Upper lobe of right lung (tissue), 1 donor: ENCODE measurements at places on chromosomes 4 and X. TPM values are rescaled to one million over a fixed set of nuclear protein-coding genes. Genes with fewer than 3 reads are reported as not detected.
A peak's percentile ranks its signal among the peaks of the same experiment; 100 is the strongest.

DNA sequence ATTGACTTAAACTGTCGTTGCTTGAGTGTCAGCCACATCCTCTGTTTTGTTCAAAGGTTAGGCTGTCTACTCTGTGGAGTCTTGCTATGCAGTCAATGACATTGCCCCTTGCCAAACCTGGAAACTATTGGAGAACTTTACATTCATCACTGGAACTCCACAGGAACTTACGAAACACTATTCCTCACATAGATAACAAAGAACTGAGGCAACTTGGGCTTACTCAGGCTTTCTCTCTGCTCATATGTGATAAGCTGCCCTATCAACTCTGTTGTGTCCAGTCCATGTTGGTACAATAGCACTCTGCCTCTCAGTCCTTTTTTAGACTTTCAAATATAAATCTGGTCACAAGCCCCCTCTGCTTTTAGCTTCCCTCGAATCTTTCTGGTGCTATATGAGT is 9.4 kb downstream of the NPY5R start:
- no peak overlapping the region for H3K27ac ChIP-seq
- H3K4me3 ChIP-seq, result no peak overlapping the region
- no peaks in the 10 kb centered on the region for H3K4me1 ChIP-seq
- H3K27me3 ChIP-seq, result peaks cover 12% of the 10 kb centered on the region
- H3K36me3 ChIP-seq, result no peaks in the 10 kb centered on the region

DNA sequence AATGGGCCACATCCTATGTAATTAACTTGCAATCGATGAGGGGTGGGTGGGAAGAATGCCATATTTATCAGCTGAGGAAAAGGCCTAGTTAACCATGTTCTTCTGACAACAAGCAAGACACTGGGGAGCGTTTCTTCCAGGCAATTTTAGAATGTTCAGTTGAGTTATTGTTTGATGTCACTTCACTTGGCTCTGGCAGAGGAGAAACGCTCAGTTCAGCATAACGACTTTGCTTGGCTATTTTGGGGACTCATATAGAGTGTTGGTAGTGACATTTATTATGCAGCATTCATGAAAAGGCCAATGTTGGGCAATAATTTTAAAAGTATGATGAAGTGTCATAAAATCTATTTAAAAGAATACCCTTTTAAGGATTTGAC is 648 bp downstream of the SYNPO2 start:
- no peak overlapping the region for H3K27ac ChIP-seq
- no peaks in the 10 kb centered on the region for H3K36me3 ChIP-seq
- peaks cover 11% of the 10 kb centered on the region for H3K4me1 ChIP-seq
- peak overlapping the region; percentile 45 for H3K4me3 ChIP-seq

GRCh38 chr4:104394406-104395167 is 100.1 kb downstream of the CXXC4 start:
- no peaks in the 10 kb centered on the region for H3K4me1 ChIP-seq
- H3K27me3 ChIP-seq, result no peaks in the 10 kb centered on the region
- H3K4me3 ChIP-seq, result no peak overlapping the region
- H3K36me3 ChIP-seq, result no peaks in the 10 kb centered on the region

DNA sequence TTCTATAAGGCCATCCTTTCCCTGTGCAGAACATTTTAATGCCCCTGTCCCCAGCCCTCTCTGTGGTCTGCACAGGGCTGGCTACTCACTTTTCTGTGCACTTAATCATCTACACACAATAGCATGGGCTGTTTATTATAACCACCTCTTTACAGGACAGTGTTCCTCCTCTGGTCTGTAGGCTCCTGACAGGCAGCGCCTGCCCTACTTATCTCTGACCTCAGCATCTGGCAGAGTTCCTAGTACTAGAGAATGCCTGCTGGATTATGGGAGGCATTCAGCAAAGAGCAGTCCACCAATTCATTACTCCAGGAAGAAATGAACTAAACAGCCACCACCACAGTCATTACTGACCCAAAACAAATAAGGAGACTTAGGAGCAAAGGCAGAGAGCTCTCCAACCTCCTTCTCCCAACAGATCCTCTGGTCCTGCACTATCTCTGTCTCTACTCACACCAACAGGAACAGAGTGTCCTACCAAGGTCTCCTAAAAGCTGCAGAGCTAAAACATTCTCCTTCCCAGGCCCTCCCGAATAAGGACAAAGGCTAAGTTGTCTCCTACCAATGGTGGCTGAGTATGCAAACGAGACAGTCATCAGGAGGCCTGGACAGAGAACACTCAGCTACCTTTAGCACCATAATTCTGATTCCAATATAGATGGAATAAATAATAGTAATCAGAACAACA is 279.2 kb downstream of the QDPR start:
- H3K36me3 ChIP-seq, result no peaks in the 10 kb centered on the region
- H3K27ac ChIP-seq, result no peak overlapping the region
- no peaks in the 10 kb centered on the region for H3K27me3 ChIP-seq
- no peak for DNase-seq
- H3K4me3 ChIP-seq, result no peak overlapping the region

DNA sequence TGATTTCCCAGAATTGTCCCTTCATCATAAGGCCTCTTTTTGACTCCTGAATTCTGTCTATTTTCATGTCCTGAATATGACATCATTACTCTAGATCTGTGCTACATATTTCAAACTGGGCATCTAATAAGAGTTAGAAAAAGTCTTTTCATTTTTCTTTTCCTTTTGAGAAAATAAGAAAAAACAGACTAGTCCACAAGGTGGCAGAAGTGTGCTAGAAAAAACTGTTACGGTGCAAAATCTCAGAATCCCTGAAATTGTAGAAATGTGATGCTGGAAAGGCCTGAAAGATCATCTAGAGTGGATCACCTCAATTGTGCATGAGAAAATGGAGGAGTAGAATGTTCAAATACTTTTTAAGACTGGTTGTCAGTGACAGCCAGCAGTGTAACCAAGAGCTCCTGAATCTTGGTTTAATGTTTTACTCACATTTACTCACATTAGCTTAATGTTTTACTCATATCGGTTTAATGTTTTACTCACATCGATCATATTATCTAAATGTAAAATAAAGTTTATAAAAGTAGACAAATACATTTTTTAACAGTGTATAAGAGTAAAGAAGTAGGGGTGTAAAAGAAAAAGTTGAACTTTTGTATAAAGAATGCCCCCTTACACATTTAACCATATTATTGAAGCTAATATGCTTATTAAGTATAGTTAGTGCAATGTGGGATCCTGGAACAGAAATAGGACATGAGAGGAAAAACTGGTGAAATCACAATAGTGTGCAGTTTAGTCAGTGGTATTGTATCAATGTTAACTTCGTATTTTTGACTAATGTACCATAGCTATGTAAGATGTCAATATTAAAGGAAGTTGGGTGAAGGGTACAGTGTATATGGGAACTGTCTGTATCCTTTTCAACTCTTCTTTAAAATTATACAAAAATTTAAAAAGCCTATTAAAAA is 15.2 kb downstream of the ASB11 start:
- H3K27ac ChIP-seq, result peak overlapping the region; percentile 36
- H3K4me1 ChIP-seq, result no peaks in the 10 kb centered on the region
- no peak for DNase-seq
- no peak overlapping the region for H3K4me3 ChIP-seq

DNA sequence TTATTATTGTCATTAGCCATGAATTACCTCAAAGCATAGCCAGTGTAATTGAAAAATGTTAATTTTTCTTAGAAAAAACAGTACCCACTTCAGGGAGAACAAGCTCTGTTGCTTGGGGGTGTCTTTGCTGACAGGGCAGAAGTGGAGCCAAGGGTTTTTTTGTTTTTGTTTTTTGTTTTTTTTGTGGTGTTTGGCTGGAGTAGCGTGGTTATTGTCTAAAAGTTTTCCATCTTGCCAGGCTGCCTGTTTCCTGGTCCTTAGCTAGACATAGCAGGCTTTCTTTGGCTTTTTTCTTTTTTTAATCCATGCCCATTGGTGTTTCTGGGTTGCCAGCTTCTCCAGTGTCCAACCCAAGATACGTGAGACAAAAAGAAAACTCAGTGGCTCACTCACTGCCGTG is 61.5 kb downstream of the CASP3 start:
- DNase-seq, result no peak
- no peaks in the 10 kb centered on the region for H3K36me3 ChIP-seq
- no peak overlapping the region for H3K4me3 ChIP-seq

GRCh38 chr4:41132055-41132683 is 82.2 kb downstream of the APBB2 start:
- H3K27me3 ChIP-seq, result no peaks in the 10 kb centered on the region
- no peak for DNase-seq
- no peak overlapping the region for H3K4me3 ChIP-seq
- no peaks in the 10 kb centered on the region for H3K36me3 ChIP-seq
- peaks cover 39% of the 10 kb centered on the region for H3K4me1 ChIP-seq

DNA sequence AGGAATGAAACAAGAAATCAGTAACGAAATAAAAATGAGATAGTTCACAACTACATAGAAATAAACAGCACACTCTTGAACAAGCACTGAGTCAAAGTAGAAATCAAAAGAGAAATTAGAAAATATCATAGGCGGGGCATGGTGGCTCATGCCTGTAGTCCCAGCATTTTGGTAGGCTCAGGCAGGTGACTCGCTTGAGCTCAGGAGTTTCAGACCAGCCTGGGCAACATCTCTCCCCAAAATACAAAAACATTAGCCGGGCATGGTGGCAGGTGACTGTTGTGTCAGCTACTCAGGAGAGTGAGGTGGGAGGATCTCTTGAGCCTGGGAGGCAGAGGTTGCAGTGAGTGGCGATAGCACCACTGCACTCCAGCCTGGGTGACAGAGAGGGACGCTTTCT is 714.4 kb downstream of the GLUD2 start:
- H3K27me3 ChIP-seq, result no peaks in the 10 kb centered on the region
- H3K27ac ChIP-seq, result no peak overlapping the region
- H3K36me3 ChIP-seq, result no peaks in the 10 kb centered on the region
- H3K4me1 ChIP-seq, result no peaks in the 10 kb centered on the region
- no peak overlapping the region for H3K4me3 ChIP-seq

DNA sequence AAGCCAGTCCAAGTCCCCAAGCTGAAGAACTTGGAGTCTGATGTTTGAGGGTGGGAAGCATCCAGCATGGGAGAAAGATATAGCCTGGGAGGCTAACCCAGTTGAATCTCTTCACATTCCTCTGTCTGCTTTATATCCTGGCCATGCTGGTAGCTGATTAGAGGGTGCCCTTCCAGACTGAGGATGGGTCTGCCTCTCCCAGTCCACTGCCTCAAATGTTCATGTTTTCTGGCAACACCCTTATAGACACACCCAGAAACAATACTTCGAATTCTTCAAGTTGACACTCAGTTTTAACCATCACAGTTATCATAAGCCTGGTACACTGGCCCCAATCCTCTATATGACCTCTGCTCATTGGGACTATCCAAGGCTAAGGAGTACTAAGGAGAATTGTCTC is 124.1 kb upstream of the WDR1 start:
- H3K4me3 ChIP-seq, result no peak overlapping the region
- no peak for DNase-seq
- no peaks in the 10 kb centered on the region for H3K36me3 ChIP-seq
- no peaks in the 10 kb centered on the region for H3K4me1 ChIP-seq
- H3K27me3 ChIP-seq, result no peaks in the 10 kb centered on the region

DNA sequence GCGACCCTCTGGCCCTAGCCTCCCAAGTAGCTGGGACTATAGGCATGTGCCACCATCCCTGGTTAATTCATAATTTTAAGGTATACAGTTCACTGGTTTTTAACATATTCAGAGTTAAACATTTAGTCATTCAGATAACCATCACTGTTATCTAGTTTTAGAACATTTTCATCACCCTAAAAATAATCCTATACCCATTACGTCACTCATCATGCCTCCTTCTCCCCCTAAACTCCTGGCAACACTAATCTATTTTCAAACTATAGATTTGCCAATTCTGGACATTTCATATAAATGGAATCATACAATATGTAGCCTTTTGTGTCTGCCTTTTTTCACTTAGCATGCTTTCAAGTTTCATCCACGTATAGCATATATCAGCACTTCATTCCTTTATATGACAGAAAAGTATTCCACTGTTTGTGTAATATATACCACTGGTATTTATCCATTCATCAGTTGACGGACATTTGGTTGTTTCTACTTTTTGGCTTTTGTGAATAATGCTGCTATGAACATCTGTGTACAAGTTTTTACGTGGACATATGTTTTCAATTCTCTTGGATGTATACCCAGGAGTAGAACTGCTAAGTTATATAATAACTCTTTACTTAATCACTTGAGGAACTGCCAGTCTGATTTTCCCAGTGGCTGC is 32.0 kb upstream of the RPS3A start:
- H3K36me3 ChIP-seq, result no peaks in the 10 kb centered on the region
- no peak for DNase-seq
- H3K4me3 ChIP-seq, result no peak overlapping the region
- H3K27ac ChIP-seq, result no peak overlapping the region
- no peaks in the 10 kb centered on the region for H3K4me1 ChIP-seq

DNA sequence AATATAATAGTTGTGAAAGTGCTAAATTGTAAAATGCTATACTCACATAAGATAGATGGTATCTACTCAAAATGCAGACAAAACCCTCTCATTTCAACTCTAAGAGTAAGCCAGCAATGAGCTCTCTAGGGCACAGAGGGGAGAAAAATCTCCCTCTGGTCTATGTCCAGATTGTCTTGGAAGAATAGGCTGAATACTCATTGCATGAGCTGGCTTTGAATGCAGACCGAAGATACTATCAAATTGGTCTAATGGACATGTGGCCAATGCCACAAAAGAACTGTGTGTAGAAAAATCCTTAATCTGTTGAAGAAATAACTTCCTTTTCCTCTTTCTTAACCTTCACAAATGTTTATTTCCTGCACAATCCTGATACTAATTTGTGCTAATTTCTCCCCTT is 3.5 kb downstream of the ZXDA start:
- no peaks in the 10 kb centered on the region for H3K27me3 ChIP-seq
- no peak overlapping the region for H3K4me3 ChIP-seq
- peaks cover 17% of the 10 kb centered on the region for H3K4me1 ChIP-seq
- H3K27ac ChIP-seq, result no peak overlapping the region

- no peak for DNase-seq
- no peaks in the 10 kb centered on the region for H3K36me3 ChIP-seq
- H3K27me3 ChIP-seq, result no peaks in the 10 kb centered on the region
- no peaks in the 10 kb centered on the region for H3K4me1 ChIP-seq
- no peak overlapping the region for H3K27ac ChIP-seq
- H3K4me3 ChIP-seq, result no peak overlapping the region
Observed at GRCh38 chr4:180106122-180106521, 2137.1 kb upstream of the TENM3 start.

DNA sequence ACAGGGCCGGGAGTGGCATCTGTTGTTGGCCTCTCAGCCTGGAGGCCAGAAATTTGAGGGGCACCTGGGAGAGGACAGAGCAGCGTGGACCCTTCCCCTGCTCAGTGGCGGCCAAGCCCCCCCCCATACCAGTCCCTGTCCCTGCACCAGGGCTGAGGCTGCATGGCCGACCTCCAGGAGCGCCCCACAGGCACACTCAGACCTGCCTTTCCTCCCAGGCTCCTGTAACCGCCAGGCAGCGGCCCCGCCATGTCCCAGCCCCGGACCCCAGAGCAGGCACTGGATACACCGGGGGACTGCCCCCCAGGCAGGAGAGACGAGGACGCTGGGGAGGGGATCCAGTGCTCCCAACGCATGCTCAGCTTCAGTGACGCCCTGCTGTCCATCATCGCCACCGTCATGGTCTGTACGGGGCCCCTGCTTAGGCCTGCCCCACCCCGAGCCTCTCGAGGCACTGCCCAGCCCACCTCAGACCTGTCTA is 15.3 kb downstream of the TMEM175 start:
- no peaks in the 10 kb centered on the region for H3K27me3 ChIP-seq
- H3K4me3 ChIP-seq, result no peak overlapping the region
- peaks cover 8% of the 10 kb centered on the region for H3K36me3 ChIP-seq
- H3K4me1 ChIP-seq, result no peaks in the 10 kb centered on the region

Gene MAGEH1
- total RNA-seq, result 27.2 TPM

Gene HPGD
- 77.2 TPM for total RNA-seq

Gene FNIP2
- 98.4 TPM for total RNA-seq

Gene LINC00632
- 221 TPM for total RNA-seq

Gene MAGEB17
- not detected for total RNA-seq

Gene RBBP7
- 63.4 TPM for total RNA-seq

Gene RRH
- total RNA-seq, result not detected

Gene NPNT
- 263 TPM for total RNA-seq
